Forelimb muscle (tissue), 1 donor: ENCODE measurements at places on chromosomes 5 and 9.

DNA sequence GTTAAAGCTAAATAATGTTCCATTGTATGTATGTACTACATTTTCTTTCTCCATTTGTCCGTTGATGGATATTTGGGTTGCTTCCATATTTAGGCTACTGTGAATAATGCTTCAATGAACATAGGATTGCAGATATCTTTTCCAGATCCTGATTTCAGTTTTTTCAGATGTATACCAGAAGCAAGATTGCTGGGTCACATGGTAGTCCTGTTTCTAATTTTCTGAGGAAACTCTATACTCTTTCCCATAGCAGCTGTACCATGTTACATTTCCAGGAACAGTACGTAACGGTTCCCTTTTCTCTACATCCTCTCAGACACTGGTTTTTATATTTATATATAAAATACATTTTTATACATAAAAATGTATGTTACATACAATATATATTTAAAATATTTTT lies 121.8 kb downstream of the GCNT1 start:
- no peak for DNase-seq

GRCh38 chr9:97983589-97984187 lies 547 bp downstream of the ANP32B start:
- no peak for DNase-seq

DNA sequence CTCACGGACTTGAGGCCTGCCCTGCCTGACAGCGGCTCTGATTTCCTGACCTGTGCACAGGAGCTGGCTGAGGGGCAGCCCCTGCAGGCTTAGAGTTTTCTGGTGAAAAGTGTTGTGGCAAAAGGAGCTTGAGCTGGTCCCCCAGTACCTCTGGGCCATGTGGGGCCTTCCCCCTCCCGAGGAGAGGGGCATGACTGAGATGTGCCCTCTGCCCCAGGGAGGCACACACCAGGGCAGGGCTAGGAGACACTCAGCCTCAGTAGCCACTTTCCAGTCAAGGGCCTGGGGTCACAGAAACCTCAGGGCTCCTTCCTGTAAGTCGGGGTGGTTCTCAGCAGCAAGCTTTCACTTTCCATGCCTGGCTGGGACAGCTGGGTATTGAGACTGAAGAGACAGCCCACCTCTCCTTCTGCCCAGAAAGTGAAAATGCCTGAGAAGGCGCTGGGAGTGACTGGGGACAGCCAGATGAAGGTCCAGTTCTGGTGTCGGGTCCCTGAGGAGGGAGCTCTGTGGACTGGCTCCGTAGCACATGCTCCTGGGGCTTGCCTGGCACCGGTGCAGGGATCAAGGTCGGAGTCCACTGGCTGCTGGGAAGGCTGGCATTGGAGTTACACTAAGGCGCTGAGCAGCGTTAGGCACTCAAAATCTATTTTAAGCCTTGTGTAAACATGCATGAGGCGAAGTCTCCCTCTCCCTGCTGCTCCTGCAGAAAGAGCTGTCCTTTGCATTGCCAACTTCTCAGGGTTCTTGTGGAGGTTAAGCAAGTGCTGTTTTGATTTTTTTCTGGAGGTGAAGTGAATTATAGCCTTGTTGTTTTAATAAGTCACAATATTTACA lies 394.9 kb downstream of the GADD45G start:
- no peak for DNase-seq

DNA sequence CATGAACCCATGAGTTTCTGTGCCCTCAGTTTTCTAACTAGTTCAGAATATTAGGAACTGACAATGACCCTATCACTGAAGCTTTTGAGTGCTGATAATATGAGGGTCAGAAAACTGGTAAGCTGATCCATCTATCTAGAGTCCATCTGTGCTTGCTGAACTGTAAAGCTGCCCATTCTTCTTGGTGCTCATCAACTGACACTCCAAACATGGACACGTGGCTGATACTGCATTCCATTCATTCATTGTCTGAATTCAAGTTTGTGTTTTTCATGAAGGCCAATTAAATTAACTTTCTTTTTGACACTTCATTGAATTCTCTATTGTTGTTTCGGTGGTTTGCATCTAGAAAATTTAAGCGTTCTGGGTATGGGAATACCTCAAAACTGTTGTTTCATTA lies 17.6 kb downstream of the NREP start:
- no peak for DNase-seq

- no peak for DNase-seq
These were observed 47.0 kb upstream of the CLK4 start for GRCh38 chr5:178673801-178674295.
